DND-41 (cell line): ENCODE measurements at places on chromosomes 6 and 20.

DNA sequence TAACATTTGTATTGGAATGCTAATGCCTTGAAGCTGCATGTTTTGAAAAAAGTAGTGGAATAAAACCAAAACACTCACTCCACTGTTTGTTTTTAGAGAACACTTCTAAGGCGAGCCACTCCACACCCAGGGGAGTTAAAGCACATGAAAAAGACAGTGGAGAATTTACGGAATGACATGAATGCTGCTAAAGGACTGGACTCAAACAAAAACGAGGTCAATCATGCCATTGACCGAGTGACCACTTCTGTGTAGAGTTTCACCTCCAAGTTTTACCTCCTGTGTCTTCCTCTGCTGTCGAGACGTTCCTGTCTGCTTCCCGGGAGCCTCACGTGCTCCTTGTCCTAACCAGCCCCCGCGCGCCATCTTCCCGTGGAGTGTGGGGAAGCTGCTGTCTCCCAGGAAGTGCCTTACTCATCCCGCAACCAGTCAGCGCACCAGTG lies 127.8 kb downstream of the LRRC1 start:
- no peak for DNase-seq

- no peak for DNase-seq
These were observed 173.5 kb downstream of the LMBRD1 start for GRCh38 chr6:69623357-69623756.

- no peak for DNase-seq
These were observed 1.9 kb upstream of the IGF2R start for GRCh38 chr6:159966981-159967380.

GRCh38 chr6:152984513-152984872 lies 1.7 kb upstream of the FBXO5 start:
- DNase-seq = no peak

DNA sequence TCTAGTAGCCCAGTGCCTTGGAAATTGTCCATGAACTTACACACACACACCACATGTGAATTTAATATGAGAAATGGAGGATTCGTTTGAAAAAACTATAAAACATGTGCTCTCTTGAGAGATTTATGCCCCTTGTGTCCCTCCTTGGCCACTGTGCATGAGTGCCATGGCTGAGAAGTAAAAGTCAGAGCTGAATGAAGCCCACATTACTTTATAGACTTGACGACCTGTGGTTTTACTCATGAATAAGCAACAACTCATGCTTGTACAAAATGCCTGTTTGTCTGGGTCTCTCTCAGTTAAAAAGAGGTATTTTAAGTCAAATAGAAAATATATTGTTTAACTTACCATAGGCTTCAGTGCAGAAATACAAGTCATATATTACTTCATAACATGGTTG lies 102.7 kb downstream of the KCNQ5 start:
- no peak for DNase-seq

DNA sequence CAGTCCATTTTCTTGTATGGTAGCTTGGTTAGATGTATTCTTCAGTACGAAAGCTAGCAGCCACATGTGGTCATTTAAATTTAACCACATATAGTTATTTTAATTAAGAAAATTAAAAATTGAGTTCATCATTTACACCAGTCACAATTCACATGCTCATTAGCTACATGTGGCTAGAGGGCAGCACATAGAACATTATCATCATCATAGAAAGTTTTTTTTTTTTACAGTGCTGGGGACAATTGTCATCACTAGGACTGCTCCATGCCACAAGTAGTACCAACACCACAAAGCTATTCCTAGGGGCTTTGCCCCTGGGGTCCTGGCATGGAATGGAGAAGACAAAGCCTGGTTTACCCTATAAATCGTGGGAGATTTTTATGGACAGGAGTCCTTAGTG lies 30.5 kb downstream of the PLCB4 start:
- DNase-seq = no peak

DNA sequence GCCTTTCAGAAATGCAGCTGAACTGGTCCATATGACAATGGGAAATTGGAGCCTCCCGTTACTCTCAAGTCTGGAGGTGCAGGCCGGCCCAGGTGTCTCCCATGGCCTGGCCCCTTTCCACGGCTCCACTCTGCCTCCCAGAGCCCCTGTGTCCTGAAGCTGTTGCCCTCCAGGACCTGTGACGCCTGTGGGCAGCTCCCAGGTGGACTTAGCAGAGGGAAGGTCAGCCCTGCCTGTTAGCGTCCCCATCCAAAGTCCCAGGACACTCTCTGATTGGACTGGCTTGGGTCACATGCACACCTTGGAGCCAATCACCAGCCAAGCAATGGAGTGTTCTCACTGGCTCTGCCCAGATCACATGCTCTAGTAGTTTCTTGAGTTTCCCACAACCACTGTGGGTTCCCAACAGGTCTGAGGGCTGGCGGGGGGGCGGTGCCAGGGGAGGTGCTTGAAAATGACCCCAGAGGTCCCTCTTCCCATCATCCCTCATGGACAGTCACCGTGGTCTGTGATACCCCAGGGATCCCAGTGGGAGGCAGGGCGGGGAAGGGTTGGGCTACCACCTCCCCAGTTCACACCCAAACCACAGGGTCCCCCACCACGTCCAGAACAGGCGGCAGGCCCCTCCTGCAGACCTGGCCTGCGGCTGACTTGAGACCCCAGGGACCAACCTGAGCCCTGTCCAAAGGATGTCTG lies 135.6 kb downstream of the TAF4 start:
- DNase-seq = no peak

GRCh38 chr6:108080010-108080780 lies 5.7 kb upstream of the OSTM1 start:
- DNase-seq = no peak

- DNase-seq = no peak
These were observed 14.0 kb upstream of the MRGBP start for GRCh38 chr20:62782149-62782892.

DNA sequence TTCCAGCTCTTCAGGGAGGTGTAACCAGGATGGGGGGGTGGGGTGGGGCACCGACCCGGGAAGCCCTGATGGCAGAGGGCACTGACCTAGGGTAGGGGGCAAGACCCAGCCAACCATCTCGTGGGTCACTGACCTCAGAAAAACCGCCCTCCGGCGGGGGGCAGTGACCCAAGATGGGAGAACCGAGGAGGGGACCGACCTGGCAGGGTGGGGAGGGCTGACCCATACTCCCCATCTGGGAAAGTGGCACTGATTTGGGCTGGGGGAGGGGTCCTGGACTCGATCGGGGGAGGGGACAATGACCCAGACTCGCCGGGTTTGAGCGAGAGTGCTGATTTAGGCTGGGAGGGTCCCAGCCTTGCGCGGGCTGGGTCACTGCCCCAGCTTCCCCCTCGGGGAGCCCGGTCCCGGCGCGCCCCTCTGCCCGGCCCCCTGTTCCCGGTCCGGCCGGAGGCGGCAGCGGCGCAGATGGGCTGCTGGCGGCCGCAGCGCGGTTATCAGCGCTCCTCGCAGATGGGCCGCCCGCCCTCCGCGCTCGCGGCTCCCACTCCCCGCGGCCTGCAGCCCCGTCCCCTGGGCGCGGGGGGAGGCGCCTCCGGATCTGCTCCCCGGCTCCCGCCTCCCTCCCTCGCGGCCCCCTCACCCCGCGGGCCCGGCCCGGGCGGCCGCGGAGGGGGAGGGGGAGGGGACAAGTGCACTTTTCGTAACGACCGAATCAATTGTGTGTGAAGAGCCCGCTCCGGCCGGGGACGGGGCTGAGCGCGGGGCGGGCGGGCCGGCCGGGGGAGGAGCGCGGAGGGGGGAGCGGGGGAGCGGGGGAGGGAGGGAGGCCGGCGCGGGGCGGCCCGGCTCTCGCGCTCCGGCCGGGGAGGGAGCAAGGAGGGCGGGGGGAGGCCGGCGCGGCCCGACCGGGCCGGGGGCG lies 2.2 kb downstream of the NOL4L start:
- DNase-seq = peak; percentile 39

DNA sequence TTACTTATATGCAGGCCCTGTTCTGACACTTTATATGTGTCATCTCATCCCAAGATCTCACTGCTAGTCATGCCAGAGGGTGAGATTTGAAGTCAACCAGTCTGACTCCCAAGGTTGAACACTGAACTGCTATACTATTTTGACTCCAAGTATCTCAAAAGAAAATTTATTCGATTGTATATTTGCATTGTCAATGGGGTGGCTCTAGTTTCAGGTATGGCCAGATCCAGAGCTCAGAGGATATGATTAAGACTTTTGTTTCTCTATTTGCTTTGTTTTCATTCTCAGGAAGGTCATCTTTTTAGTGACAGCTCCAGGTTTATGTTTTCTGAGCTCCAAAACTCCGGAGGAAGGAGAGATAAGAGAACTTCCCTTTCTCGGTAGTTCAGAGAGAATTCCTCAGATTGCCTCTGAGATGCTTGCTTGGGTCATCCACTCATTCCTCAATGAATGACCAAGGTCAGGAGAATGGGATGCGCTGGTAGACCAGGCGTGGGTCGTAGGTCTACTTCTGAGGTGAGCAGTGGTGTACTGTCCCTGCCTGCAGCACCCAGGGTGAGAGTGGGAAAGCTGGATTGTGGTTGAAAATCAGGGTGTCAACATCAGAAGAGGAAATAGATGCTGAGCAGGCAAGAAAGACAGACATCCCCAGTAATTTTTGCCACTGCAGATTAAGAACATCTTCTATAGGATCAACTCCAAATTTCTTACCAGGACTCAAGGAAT lies 99.3 kb downstream of the PFDN4 start:
- DNase-seq = no peak

DNA sequence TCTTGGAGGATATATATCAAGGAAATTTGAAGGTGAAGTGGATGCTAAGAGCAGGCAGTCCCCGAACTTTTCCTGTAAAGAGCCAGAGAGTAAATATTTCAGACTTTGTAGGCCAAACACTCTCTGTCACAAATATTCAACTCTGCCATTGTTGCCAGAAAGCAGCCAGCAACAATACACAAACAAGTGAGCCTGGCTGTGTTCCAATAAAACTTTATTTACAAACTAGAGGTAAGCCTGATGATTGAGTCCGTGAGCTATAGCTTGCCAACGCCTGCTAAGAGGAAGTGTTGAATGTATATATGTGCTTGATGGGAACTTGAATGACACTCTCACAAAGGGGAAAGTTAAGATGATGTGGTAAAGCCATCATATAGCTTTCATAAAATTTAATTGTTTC lies 166.0 kb upstream of the PLN start:
- DNase-seq = no peak

GRCh38 chr20:50193199-50193835 lies 2.7 kb downstream of the CEBPB start:
- DNase-seq = no peak

DNA sequence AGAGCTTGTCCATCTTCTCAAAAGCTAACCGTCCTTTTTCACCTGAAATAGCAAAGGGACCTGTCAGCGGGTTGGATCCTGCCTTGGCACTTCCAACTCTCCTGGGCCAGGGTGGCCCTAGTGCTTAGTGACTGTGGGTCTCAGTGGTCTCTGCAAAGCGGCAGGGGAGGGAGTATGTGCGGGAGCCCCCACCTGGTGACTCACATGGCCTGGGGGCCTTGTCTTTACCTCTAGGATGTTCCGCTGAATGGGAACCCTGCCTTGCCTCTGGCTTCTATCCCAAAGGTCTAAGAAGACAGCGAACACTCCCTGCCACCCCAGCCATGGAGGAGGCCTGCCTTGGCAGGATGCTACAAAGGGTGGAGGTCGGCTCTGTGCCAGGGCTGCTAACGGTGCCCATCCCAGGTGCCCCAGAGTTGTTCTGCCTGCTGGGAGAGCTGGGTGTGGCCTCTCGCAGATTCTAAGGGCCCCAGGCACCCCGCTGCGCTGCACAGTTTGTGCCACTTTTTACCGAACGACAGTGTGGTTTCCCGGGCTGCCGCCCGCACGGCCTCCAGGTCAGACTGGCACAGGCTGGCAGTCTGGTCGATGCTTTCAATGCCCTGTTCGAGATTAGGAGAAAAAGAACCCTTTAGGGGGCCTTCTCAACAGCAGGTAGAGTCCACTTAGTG lies 77.2 kb downstream of the PTPN1 start:
- DNase-seq = no peak

DNA sequence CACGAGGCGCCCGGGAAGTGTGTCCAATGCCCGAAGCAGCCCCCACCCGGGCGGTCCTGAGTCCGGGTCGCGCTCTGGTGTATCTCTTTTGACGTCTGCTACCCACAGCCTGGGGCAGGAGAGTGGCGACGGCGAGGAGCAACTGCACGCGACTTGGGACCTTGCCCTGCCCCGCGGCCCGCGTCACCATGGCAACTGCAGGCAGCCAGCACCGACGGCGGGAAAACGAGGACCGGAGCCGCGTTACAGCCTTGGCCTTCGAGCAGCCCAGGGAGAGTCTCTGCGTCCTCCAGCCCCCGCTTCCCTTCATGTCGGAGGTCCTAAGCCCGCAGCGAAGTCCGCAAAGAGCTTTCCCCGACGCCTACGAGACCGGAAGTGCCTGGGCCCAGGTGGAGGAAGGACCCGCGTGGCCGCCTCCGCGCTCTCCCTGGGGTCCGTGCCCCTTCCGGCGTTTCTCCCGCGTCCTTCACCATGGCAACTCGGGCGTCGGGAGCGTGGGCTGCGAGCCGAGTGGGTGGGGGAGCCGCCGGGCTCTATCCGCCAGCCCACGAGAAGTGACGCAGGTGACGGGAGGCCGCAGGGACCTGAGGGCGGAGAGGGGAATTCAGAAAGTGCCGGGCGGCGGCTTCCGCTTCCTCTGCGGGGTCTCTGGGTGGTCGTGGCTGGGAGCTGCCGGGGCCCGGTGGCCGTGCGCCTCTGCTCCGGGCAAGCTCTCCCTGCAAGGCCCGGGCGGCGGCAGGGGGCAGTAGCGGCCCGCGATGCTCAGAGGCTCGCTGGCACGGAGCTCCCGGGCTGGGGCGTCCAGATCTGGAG lies 88.6 kb upstream of the TGM3 start:
- no peak for DNase-seq

GRCh38 chr6:149031201-149031858 lies 284.5 kb downstream of the UST start:
- DNase-seq = no peak

DNA sequence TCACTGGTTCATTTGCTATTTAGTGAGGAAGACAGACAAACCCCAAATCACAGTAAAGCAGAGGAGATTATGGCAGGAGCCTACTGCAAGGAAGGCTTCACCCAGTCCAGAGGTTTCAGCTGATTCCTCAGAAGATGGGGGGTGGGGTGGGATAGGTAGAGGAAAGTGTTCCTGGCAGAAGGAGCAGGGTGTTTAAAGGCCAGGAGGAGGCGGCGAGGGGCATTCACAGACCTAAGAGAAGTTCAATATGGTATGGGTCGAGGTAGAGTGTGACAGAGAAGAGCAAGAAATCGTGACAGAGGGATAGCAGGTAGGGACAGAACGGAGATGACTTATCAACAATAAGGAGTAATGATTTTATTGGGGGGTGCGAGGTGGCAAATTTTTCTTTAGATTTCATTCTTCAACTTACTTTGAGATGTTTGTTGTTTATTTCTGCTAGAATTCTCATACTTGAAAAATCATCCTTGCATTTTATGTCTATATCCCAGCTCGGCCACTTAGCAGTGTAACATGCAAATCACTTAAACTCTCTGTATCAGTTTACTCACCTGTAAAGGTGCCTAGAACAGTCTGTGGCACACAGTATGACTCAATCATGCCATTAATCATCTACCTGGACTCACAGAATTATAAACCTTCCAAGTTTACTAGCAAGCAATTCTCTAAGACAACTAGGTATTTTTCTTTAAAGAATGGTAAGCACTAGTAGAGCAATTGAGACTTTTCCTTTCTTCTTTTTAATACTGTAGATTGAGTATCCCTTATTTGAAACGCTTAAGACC lies 176.7 kb downstream of the REV3L start:
- no peak for DNase-seq

- no peak for DNase-seq
These were observed 209.4 kb upstream of the RUNX2 start for GRCh38 chr6:45118754-45119153.
